Left ventricle myocardium superior (tissue), 1 donor: ENCODE measurements at places on chromosomes 5 and 9.

- no peak for DNase-seq
Observed at GRCh38 chr9:128910906-128911305, 9.9 kb upstream of the PHYHD1 start.

- no peak for DNase-seq
Observed at GRCh38 chr5:37071487-37071886, 177.7 kb downstream of the CPLANE1 start.

GRCh38 chr5:78845470-78845869, 139.6 kb downstream of the ARSB start:
- no peak for DNase-seq

- no peak for DNase-seq
Observed at GRCh38 chr9:19114680-19115270, 12.1 kb upstream of the HAUS6 start.

GRCh38 chr5:172413601-172414171, 40.6 kb downstream of the SH3PXD2B start:
- no peak for DNase-seq

- peak; percentile 38 for DNase-seq
Observed at GRCh38 chr5:172493002-172493401, 38.7 kb upstream of the SH3PXD2B start.

GRCh38 chr5:145598184-145598583, 237.0 kb downstream of the PRELID2 start:
- no peak for DNase-seq

GRCh38 chr5:67536866-67537265, 340.3 kb upstream of the CD180 start:
- no peak for DNase-seq

DNA sequence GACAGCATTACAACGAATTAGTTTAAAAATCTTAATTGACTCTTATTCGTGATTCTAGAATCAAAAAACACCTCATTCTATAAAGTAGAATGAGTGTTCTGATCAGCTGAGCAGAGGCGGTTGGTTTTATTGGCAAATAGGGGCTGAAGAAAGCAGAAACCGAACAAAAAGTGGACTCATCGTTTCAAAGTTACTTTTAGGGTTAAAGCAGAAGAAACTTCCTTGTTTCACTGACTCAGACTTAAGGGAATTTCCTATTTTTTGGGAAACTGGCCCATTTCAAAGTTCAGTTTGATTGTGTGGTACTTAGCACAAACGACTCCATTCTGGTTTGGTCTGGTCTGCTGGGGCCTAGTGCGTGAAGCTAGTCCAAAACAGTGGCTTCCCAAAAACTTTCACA, 862 bp upstream of the NDUFB6 start:
- DNase-seq, result no peak

DNA sequence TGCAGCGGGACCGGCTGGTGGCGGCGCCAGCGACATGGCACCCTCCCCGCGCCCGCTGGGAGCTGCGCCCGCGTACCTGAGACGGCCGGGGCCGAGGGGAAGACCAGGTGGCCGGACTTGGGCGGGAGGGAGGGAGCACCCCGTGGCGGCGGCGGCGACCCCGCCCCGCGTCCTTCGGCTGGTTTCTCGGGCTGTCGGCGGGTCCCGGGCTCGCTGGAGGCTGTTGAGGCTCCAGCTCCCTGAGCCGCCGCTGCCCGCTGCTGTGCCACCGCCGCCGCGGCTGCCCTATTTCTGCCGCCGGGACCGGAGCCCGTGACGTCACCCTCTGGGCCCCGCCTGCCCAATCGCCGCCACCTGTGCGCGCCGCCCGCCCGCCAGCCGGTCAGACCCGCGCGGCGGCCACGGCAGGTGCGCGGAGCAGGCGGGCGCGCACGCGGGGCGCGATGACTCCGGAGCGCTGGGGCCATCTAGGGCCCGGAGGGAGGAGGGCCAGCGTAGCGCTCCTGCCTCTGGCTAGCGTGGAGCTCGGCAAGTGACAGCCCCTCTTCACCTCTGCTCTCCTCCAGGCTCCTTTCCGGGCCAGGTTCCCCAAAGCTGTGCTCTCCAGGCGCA, at the start of gene FSTL4:
FSTL4 (minus strand) TSS at position 293 of the 612 bp plus-strand sequence.
- peak; percentile 50 for DNase-seq

- no peak for DNase-seq
Observed at GRCh38 chr5:94025788-94026473, 284.5 kb upstream of the POU5F2 start.

DNA sequence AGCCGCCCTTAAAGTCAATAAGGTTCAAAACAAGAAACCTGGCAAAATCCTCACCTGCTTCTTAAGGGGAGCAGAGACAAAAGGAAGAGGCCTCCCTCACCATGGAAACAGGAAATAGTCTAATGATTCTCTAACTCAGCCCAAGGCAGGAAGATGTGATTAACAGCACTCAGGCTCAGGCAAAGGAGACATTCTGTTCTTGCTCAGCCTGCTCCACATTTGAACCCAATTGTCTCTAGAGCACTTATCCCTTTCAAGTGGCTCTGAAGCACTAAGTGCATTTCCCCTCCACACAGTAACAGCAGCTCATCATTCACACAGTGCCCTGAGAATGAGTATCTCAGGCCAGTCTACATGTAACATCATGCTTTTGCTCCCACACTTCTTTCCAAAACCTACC, 72.3 kb downstream of the NIPSNAP3B start:
- DNase-seq, result no peak

DNA sequence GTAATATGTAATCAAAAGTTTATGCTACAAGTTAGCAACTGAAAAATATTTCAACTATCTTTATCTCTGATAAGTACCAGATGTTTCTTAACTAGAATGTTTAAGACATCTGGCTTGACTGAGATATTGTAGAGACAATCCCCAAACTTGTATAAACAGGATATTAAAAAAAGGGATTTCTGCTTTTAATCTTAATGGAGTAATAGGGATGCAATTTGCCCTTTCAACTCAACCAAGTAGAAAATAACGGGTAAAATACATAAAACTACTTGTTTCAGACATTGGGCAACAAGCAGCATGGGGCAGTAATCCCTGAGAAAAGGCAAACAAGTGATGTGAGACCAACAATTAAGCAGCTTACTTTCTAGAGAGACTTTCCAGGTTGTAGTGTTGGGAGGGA, 9.4 kb upstream of the ADAMTS12 start:
- no peak for DNase-seq

DNA sequence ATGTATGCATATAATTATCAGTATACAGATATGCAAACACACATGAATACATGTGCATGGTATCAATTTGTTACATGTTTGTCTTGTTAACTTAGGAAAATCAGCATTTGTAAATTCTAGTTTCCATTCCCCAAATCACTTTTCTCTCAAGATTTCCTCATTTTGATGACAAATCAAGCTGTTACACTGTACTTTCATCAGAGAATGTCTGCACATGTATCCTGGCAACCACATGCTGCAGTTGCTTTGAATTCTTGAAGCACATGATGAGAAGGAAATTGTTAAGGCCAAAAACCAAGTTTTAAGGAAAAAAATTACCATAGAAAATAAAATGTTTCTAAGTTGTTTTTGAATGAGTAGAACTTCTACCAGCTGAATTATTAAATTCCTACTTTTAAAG, 1834.5 kb downstream of the EFNA5 start:
- no peak for DNase-seq
